Omental fat pad (tissue), 4 donors: ENCODE measurements at places on chromosomes 7 and 10.
A peak's percentile ranks its signal among the peaks of the same experiment; 100 is the strongest.

GRCh38 chr10:101373063-101373462 is 19.1 kb downstream of the BTRC start:
- no peak for DNase-seq

DNA sequence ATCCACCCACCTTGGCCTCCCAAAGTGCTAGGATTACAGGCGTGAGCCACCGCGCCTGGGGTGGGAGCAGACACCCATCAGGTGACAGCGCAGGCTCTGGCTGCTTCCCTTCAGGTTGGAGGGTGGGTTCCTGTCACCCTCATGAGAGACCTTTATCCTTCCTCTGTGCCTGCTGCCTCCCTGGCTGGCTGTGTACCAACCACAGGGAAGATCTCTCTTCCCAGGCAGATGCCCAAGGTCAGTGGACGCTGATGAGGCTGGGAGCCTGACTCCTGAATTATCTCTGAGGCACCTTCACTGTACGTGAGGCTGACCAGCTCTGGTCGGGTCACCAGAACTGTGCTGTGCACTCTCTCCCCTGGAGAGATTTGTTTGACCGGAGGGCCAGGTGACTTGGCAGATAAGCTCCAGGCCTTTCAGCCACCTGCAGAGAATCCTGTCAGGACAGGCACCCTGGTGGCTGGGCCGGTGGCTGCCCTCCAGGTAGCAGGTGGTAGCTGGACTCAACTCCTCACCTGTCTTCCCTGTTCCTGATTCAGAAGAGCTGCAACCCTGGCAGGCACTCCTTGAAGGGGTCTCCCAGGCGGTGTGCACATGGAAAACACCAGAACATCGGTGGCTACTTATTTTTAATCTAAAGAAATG is 251.9 kb downstream of the GLRX3 start:
- no peak for DNase-seq

GRCh38 chr7:2785071-2785500 is 59.0 kb downstream of the GNA12 start:
- DNase-seq: no peak

DNA sequence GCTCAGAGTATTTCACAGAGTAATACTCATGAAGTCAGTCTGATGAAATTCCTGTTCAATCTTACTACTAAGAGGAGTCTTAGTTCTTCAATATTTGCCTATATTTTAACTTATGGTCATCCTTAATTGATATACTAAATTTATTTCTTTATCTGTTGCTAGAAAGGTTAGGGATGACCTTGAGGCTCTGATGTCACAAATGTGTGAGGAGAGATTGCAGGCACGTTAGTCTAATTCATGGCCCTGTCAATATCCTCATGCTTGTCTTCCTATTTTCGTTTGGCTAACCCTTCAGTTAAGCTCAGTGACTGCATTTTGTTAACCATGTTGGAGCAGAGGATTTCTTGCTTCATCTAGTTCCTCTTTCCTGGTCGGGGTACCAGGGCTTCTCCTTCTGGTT is 704.7 kb upstream of the COBL start:
- DNase-seq: no peak

DNA sequence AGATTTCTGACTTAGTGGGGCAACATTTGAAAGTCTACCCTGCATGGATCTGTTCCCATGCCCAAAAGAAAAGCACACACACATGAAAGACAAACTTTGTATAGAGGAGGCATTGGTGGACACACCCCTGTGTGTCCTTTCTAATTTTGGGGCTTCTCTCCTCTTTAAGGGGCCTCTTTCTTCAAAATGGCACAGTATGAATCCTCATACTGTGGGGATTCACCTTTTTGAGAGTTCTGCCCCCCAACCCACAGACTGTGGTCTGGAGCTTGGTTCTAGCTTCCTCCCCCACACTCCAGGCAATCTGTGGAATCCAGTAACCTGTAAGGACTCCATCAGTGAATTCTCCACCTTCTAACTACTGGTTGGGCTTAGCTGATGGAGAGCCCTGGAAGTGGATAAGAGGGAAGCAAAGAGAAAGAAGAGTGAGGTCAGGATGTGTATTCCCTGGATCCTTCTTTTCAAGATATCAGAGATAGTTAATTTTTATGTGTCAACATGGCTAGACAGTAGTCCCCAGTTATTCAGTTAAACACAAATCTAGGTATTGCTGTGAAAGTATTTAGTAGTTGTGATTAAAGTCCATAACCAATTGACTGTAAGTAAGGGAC is 32.4 kb upstream of the CDK6 start:
- no peak for DNase-seq

- DNase-seq: no peak
Observed at GRCh38 chr10:83990126-83990525, 149.2 kb upstream of the GHITM start.

DNA sequence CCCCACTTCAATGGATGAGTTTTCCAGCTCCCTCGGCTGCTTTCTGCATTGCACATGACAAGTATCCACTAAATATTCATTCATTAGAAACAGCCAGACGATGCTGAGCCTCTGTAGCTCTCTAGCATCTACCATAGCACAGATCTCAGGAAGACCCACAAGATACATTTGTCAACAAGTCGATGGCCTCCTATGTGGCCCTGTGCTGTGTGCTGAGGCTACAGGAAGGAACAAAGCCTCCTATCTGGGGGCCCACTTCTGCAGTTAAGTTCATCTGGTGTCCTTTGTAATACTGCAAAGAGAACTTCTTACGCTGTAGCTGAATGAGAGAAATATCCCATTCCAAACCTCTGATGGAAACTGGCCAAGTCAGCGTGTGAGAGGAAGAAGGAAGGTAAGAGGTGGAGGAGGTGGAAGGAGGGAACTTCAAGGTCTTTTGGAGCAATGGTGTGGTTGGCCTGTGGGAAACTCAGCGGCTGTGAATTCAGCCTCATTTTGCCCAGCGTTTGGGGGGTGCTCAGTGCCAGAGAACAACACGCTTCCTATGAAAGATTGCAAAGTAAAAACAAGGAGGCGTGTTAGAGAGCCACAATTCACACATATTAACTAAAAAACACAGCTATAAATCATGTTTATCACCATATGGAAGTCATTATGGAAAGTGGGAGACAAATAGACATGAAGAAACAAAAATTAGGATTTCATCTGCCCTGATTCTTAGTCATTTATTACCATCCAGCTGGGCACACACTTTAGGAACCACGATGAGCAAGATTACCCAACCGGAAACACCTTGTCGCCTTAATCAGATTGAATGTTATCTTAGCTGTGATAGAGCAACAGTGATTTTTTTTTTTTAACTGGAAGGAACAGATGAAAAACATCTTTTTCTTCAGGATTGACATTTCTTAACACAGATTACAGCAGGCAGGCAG is 62.2 kb upstream of the USP6NL start:
- no peak for DNase-seq

- DNase-seq: no peak
Observed at GRCh38 chr7:47288060-47288459, 293.9 kb downstream of the TNS3 start.

GRCh38 chr7:157046681-157047080 is 36.2 kb upstream of the MNX1 start:
- DNase-seq: no peak

DNA sequence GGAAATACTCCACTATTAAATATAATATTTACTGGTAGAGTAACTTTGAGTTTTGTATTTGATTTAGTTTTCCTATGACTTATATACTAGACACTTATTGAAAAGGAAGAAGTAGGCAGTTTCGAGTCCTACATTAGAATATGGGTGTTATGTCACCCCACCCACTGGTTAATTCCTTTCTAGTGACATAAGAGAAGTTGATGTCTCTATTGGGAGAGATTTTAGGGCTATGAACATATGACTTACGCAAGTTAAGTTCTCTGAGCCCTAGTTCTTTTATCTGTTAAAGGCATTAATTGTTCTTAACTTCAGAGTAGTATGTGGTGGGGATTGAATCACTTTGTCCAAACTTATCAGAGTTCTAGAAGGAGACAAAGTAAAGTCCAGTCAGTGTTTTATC is 30.5 kb downstream of the CPED1 start:
- no peak for DNase-seq

DNA sequence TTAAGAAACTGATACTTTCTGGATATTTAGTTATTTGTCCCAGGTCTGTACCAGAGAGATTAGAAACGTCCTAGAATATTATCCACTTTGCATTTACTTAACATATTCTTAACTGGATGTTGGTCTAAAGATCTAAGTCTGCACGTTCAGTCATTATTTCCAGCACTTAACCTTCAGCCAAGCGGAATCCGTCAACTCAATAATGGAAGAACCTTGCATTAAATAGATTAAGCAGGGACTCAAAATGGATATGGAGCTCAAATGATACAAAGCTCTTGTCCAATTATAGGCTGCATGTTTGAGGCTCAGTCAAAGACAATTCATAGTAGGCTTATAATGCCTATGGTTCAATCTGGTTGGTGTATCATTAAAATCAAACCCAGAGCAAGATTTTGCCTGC is 162.9 kb downstream of the SEMA3D start:
- DNase-seq: no peak

- no peak for DNase-seq
Observed at GRCh38 chr10:106078895-106079576, 1085.5 kb downstream of the SORCS1 start.

GRCh38 chr10:72593963-72594362 is 31.9 kb downstream of the MICU1 start:
- DNase-seq: no peak

GRCh38 chr10:102384606-102385429 is 10.7 kb upstream of the NFKB2 start:
- no peak for DNase-seq

DNA sequence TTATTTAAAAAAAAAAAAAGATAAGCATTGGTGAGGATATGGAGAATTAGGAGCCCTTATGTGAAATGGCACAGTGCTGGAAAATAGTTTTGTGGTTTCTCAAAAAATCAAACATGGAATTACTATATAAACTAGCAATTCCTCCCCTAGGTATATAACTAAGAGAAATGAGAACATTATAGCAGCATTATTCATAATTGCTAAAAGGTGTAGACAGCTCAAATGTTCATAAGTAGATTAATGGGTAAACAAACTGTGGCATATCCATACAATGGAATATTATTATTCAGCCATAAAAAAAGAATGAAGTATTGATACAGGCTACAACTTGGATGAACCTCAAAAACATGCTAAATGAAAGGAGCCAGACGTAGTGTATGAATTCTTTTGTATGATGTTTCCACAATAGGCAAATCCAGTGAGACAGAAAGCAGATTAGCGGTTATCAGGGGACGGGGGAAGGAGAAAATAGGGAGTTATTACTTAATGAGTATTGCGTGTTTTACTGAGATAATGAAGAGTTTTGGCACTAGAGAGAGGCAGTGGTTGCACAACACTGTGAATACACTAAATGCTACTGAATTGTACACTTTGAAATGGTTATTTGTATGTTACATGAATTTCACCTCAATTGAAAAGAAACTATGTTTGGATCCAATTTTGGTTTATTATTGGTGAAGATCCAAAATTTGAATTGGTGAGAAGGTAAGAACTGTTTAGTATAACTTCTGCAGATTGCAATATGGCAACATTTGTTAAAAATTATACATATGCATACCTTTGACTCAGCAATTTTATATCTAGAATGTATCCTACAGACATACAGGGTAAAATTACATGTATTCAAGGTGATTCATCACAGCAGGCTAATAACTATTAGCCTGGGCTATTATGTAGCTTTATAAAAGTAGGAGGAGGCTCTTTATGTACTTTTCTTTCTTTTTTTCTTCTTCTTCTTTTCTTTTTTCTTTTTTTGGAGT is 69.7 kb downstream of the VCL start:
- DNase-seq: no peak

DNA sequence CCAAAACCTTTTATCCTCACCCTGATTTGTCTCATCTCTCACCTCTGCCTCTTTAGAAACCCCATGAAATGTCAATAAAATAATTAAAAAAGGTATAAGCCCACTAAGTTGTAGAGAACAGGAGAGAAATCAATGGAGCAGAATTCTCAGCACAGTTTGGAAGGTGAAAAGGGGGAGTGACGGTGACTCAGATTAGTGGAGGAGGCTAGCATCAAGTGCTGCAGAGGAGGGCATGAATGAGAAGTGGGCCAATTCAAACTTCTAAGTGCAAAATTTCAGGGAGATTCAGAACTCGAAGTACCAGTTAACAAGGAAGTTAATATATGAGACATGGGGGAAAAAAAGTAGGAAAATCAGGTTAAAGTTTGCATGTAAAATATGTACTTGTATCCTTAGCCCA is 34.9 kb upstream of the ETV1 start:
- DNase-seq: no peak

DNA sequence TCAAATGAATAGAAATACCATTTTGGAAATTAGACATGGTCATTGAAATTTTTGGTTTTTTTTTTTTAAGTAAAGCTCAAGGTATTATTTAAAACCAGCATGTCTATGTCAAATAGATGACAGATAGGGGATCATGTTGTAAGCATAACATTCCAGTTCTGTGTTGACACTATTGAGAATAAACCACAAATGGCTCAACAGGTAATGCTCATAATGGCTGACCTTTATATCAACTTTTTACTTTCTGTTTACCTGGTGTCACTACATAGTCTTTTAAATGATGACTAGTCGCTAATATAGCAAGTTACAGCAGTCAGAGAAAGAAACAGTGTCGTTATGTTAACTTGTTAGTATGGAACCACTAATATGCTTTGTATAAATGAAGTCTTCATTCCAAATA is 616.0 kb downstream of the GATA3 start:
- DNase-seq: no peak

- no peak for DNase-seq
Observed at GRCh38 chr7:91880016-91880412, 488 bp downstream of the MTERF1 start.

DNA sequence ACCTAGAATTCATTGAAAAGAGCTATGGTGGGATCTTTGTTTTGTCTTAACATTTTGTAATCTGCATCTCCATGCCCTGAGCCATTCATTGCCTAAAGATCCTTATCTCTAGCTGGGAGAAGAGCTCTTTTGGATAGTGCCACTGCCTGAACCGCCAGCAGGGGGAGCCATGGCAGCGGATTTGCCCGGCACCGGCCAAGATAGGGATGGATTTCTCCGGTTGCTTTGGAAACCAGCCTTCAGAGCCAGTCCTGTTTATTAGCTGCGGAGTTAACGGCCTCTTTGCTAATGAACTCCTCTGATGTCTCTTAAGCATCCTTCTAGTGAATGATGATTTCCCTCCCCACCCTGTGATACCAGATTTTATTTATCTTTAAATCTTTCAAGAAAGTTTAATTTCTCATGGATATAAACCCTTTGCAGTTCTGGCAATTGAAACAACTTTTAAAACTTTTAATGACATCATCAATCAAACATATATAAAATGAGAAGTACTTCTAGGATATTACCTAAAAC is 58.2 kb upstream of the LYZL2 start:
- peak; percentile 66 for DNase-seq

DNA sequence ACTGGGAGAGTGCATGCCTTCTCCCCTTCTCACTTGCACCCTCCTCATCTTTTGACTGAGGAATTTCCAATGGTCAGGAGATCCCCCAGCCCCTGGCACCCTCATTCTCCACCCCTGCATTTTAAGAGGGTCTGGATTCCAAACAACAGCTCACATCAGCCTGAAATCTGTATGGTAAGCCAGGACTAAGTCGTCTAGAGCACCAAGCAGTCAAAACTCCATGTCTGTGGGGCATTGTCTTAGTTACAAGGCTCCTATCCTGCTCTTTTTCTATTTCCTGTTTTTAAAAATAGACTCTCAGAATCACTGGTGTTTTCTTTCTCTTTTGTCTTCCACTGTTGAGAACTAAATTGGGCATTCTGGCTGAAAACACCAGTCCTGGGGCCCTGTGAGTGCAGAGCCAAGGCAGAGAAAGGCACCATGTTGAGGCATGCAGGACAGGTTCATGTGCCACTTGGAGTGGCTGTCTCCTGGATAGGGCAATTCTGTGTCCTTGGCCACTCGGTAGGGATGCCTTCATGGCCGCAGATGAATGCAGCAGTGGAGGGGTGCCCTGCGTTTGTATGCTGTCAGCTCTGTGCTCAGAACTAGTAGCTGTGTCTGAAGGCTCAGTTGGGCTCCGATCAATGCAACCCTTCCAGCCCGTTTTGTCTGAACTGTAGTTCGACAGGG is 216.6 kb upstream of the YAE1 start:
- DNase-seq: no peak
